ENCODE measurements at places on chromosomes 11 and 22. TPM values are rescaled to one million over a fixed set of nuclear protein-coding genes. Genes with fewer than 3 reads are reported as not detected.

The GGTLC2 gene
- total RNA-seq: not detected

The TYR gene
- not detected for total RNA-seq

GRCh38 chr11:134847083-134847715, 435.2 kb upstream of the B3GAT1 start:
- no peak for DNase-seq

DNA sequence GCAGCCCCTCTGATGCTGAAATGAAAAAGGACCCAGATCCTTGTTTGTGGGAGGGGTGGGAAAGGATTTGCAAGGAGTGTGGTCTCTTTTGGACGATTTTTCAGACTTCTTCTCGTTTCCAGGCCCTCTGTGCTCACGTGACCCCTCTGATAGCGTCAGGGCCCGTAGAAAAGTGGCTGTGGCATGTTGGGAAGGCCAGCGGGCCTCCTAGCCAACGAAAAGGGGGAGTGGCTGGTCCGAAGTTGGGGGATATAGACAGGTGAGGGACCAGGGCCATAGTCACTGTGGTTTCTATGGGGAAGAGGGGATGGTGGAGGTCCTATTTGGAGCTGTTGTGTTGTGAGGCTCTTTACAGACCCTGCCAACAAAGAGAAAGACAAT, 6.6 kb downstream of the PARVB start:
- DNase-seq: no peak

- DNase-seq: no peak
These were observed 635 bp upstream of the GRK3 start for GRCh38 chr22:25563761-25564319.

GRCh38 chr11:74024261-74025029, 15.6 kb upstream of the UCP3 start:
- peak; percentile 64 for DNase-seq

DNA sequence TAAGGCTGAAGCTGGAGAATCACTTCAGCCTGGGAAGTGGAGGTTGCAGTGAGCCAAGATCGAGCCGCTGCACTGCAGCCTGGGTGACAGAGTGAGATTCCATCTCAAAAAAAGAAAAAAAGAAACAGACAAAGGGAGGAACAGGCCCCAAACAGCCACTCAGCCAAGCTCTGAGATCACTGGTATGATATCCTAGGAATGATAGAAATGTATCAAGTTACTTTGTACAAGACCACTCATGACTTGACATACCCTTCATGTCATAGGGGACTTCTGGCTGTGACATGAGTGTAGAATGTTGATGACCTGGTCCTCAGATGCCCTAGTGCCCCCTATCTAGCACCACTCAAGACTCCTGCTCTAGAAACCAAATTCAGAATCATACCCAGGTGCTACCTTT, 216.5 kb downstream of the NAV2 start:
- DNase-seq: no peak

Measured in left ventricle myocardium inferior (tissue), 1 donor.